Mucosa of gallbladder (tissue), 1 donor: ENCODE measurements at places on chromosomes 12 and 14. TPM values are rescaled to one million over a fixed set of nuclear protein-coding genes. Genes with fewer than 3 reads are reported as not detected.

The KCNMB4 gene
- 3.1 TPM for total RNA-seq

The AGAP2 gene
- total RNA-seq, result 2.6 TPM

The DNAH10 gene
- total RNA-seq, result 0.23 TPM

The CRACR2A gene
- 5.3 TPM for total RNA-seq

The CLEC1B gene
- total RNA-seq, result not detected

The NGB gene
- total RNA-seq, result not detected

The CACNA1C gene
- 19.3 TPM for total RNA-seq

The POLE2 gene
- total RNA-seq, result 1.5 TPM

The MMP17 gene
- 4.3 TPM for total RNA-seq

The CCDC184 gene
- total RNA-seq, result 5.2 TPM

The PTPRB gene
- 26.0 TPM for total RNA-seq

The HOXC6 gene
- 0.26 TPM for total RNA-seq

The CRIP1 gene
- 35.7 TPM for total RNA-seq

The RILPL1 gene
- total RNA-seq, result 13.4 TPM

The ANO2 gene
- total RNA-seq, result 2.5 TPM

The PLEKHD1 gene
- total RNA-seq, result 0.06 TPM
